ENCODE measurements at places on chromosomes 7 and 10.

GRCh38 chr7:76356823-76357222 lies 2.0 kb downstream of the YWHAG start:
- no peak for DNase-seq

DNA sequence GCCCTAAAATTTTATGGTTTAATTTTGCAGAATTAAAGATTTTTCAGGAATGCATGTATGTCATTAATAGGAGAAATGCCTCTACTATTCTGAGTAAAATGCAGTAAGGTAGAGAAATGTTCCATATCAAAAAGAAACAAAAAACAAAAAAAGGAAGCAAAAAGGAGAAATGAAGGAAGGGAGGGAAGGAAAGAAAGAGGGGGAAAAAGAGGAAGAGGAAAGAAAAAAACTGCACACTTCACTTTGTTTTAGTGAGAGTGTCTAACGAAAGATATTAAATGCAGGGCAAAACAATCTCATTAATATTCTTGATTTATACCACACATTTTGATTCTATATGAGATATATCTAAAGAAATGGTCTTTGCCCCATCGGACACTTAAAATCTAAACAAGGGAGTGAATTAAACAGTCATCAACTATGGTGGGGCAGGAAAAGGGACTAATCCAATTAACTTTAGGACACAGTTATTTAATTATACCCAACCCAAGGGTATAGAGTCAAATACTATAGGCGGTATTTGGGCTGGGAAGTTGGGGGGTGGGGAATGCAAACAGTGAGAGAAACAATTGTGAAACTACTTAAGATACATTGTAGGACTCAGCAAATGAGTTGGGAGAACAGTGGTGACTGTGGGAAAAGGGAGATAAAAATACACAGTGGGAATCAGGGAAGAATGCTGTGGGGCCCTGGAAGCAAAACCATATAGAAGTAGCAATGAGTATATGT lies 27.0 kb downstream of the IMMP2L start:
- DNase-seq = no peak

DNA sequence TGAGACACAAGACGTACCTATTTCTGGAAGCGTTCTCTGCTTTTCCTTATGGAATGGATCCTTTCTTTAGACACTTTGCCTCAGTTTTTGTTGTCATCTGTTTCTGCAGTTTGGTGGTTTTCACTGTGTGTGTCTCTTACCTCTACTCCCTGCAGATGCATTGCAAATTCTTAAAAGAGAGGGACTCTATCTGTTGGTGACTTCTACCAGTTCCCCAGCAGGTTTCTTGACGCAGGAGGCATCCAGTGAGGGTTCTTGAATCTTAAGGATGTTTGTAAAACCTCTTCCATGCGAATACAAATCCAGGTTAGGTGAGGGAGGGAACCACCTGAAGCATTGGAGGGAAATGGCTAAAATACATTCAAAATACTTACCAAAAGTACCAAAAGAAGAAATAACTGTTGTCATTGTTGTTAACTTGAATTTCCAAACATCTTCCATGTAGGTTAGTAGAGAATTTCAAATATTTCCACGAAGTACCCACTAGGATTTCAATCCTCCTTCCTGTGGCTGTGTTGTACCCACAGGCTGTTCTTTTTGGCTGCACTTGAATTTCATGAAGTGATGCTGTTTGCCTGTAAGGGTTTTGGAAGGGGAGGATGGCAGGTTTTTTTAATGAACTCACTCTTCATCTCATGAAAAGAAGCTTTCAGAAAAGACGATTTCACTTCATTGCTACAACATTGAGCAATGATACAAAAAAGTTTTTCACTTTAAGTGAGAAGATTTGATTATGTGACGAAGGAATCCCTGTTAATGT lies 32.2 kb downstream of the PLXDC2 start:
- DNase-seq = no peak

DNA sequence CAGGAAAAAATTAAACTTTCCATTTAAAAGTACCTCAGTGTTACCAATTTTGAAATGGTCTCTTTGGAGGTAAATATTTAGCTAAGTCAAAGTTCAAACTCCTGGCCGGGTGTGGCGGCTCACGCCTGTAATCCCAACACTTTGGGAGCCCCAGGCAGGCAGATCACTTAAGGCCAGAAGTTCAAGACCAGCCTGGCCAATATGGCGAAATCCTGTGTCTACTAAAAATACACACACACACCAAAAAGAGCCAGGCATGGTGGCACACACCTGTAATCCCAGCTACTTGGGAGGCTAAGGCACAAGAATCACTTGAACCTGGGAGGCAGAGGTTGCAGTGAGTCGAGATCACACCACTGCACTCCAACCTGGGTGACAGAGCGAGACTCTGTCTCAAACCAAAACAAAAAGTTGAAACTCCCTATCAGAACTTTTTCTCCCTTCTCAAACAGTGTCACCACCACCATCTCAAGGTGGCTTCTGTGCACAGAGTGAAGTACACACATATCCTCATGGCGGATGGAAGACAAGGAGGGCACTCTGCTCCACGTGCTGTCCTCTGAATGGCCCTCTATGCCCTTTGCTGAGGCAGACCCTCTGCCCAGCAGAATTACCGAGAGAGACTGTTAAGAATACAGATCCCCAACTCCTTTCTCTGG lies 11.7 kb upstream of the PIK3CG start:
- no peak for DNase-seq

DNA sequence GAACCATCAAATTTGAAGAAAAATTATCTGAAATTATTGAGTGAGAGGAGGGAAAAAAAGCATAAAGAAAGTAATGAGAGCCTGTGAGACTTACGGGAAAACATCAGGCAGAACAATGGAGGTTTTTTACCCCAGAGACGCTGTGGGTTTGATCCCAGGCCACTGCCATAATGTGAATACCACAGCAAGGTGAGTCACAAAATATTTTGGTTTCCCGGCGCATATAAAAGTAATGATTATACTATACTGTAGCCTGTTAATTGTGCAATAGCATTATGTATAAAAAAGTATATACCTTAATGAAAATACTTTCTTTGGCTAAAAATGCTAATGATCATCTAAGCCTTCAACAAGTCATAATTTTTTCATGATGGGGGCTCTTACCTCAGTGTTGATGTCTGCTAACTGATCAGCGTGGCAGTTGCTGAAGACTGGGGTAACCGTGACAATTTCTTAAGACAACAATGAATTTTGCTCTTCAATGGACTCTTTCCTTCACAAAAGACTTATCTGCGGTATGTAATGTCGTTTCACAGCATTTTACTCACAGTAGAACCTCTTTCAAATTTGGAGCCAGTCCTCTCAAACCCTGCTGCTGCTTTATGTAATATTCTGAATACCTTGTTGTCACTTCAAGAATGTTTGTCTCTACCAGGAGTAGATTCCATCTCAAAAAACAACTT lies 97.0 kb upstream of the FAM20C start:
- DNase-seq = no peak

GRCh38 chr10:104246976-104247375 lies 7.7 kb upstream of the GSTO1 start:
- DNase-seq = no peak

- no peak for DNase-seq
Observed at GRCh38 chr10:44064317-44064716, 320.6 kb downstream of the CXCL12 start.
